AG20443 (cell line): ENCODE measurements at places on chromosomes 6 and 20.

GRCh38 chr6:131244942-131245341, 109.7 kb downstream of the AKAP7 start:
- no peak for DNase-seq

DNA sequence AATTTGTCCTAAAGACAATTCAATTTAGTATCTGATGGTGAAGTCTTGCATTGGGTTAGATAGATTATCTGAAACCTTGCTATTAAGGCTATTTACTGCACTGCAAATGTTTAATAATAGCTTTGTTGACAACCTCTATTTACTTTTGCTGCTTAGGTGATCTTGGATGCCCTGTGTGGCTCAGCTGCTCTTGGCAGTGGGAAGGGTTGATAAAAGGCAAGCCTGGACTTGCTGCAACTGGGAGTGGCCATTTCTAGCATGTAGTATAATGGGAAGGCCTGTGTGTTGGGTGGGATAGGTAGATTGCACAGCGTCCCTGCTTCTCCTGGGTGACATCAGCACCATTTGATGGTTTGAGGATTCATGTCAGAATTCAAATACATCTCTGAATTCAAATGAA, 49.1 kb downstream of the ARMC2 start:
- DNase-seq, result no peak

DNA sequence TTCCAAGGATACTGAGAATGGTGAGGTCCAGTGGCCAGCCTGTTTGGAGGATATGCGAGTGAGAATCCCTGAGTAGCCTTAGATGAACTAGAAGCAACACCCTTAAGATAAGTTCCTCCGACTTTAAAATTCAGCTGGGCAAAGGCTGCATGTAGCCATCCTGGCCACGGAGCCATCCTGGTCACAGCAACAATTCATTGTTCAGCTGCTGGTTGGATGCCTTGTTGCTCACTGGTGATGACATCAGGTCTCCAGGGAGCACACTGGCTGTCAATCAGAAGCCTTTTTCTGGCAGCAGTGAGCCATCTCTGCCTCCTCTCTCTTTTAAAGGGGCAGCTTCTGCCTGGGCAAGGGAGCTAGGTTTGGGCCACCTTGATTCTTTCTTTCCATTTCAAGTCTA, 22.4 kb upstream of the RIMS4 start:
- DNase-seq, result peak; percentile 22

- DNase-seq, result no peak
Measured at GRCh38 chr6:36791085-36791484, 48.2 kb downstream of the CPNE5 start.

GRCh38 chr6:100209323-100210136, 215.5 kb upstream of the MCHR2 start:
- DNase-seq, result no peak

- no peak for DNase-seq
Measured at GRCh38 chr20:5715071-5715841, 34.9 kb upstream of the SHLD1 start.

DNA sequence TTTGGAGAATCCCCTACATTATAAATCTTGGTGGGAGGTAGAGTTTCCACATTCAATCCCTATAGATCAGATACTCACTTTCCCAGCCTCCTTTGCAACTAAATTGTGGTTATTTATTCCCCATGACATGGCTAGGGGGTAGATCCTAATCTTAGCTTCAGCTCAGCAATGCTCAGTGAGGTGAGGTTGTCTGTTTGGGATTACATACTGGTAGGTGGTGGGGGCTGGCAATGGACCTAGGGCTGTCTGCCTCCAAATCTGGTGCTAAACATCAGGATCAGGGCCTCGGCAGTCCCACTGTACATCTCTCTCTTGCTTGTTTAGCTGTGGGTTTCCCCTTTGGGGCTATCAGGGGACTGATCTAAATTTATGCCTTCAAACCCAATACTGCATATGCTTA, 45.8 kb upstream of the PMEPA1 start:
- DNase-seq, result no peak

- DNase-seq, result no peak
Measured at GRCh38 chr6:81633391-81633790, 119.1 kb downstream of the TENT5A start.

DNA sequence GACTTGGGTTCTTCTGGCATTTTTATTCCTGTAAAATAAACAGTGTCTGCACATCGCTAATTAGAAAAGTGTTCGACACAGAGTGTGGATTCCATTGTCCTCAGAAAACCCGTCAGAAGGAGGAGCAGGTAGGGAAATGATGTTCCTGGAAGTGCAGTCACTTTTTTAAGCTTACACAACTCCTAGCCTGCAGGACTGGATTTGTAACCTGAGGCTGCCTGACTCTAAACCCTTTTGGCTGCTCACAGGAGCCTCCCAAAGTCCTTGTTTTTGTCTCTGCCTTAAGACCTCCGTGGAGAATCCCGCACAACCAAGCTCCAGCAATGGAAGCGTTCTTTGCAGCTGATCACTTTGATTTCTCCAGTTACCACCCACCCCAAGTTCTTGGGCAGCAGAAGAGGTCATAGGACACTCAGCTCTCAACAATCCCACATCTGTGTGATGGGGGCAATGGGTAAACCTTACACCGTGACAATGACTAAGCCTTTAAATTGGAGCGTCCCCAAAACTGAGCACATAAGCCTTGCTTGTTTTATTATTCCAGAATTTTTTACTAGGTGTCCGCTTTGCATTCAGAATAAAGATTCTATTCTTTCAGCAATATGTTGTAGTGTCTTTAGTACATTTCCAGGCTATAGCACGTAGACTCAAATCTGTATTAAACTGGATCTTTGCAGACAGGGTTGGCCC, 227.9 kb downstream of the TBXT start:
- DNase-seq, result no peak

DNA sequence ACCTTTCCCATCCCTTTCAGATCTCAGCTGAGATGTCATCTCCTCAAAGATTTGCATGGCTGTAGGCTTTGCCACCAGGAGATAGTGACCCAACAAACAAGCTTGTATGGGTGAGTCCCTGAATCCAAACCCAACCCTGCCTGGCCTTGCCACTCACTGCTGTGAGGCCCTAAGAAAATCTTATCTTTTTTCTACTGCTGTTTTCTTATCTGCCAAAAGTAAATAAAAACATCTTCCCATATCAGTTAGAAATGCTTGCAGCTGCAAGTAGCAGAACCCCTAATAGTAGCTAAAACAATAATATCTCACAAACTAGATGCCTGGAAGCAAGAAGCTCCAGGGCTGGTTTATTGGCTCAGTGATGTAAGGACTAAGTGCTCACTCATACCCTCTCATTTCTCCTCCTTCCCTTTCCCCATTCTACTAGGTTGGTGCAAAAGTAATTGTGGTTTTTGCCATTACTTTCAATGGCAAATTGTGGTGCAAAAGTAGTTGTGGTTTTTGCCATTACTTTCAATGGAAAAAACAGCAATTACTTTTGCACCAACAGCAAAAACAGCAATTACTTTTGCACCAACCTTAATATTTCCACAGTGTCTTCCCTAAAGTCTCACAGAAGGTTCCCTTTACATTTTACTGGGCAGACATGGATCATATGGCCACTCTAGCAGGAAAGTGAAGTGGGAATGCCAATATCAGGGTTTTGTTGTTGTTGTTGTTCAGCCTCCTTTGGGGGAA, 56.7 kb upstream of the PSMF1 start:
- DNase-seq, result no peak

DNA sequence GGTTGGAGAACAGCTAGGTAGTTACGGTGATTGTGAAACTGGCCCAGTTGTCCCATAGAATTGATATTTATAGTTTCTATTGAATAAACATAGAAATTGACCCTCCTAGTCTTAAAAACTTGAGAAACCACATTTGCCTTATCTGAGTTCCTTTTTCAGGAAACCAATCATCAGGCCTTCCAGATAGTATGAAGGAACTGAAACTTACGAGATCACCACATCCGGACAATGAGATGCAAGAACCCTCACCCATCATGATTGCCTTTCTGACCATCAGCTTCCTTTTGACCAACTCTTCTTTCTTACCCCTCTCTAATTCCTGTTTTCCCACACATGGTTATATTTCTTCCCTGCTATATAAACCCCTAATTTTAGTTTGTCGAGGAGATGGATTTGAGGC, 21.8 kb downstream of the SLC35F1 start:
- DNase-seq, result no peak

DNA sequence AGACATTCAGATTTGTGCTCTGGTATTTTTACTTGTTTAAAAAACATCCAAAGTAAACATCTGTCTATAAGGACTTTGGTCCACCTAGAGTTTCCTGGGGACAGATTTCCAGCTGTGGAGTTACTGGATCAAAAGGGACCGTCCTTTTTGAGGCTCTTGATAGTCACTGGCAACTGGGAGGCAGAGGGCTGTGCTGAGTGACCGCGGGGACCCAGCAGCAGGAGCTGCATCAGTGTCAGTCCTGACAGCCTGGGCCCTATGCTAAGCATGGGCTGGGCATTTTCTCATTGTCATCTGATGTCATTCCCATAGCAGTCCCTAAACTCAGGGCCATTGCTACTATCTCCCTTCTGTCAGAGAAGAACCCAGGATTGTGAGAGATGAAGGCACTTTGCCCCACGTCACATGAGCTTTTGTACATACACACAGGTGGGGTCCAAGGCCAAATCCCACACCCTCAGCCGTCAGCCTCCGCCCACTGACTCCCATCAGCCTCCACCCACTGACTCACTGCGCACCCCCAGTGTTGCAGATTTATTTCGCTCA, 293.8 kb downstream of the TAF4 start:
- DNase-seq, result no peak

GRCh38 chr20:59817846-59818615, 115.4 kb downstream of the SYCP2 start:
- DNase-seq, result no peak

- DNase-seq, result no peak
Measured at GRCh38 chr6:7526755-7527154, 14.7 kb upstream of the DSP start.

- DNase-seq, result no peak
Measured at GRCh38 chr6:36976931-36977330, 9.1 kb downstream of the MTCH1 start.

DNA sequence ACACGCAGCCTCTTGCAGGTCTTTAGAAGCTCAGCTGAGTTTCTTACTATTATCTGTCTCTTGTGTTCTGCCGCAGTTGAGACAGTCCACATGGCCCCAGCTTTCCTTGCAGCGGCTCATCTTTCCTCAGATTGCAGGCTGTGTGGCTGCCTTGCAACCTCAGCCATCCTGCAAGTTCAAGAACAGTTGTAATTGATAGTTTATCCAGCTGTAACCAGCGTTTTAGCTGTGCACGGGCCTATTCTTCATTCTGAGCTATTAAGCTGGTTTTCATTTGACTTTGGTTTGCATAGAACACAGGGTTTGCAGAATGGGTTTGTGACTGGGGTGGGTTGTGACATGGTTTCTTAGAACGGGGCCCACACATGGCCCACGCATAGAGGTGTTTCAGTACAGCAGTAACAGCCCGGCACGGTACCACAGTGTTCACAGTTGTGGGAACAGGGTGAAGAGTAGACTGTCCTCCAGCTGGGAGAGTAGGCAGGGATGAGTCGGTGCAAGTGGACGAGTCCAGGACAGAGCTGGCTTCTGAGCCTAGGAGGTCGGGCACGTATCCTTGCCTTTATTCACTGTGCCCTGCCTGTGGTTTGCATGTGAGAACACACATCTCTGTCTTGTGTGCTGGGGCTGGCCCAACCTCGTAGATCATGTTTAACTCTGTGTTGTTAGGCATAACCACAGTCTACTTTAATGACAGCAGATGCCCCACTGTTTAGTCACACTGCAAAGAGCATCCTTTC, 89.2 kb downstream of the RPP40 start:
- peak; percentile 70 for DNase-seq

GRCh38 chr6:2222275-2222842, 23.0 kb downstream of the GMDS start:
- no peak for DNase-seq

- DNase-seq, result no peak
Measured at GRCh38 chr6:13926378-13926777, 1.6 kb downstream of the RNF182 start.
